CD4-positive, alpha-beta memory T cell (primary cell): ENCODE measurements at places on chromosomes 6 and 20. TPM values are rescaled to one million over a fixed set of nuclear protein-coding genes. Genes with fewer than 3 reads are reported as not detected.

Gene GRM1
- polyA plus RNA-seq = not detected

- no peak for DNase-seq
Observed at GRCh38 chr6:136334853-136335252, 45.2 kb upstream of the BCLAF1 start.

- no peak for DNase-seq
Observed at GRCh38 chr6:10487668-10488327, 33.4 kb upstream of the GCNT2 start.

Gene SYNGAP1
- not detected for polyA plus RNA-seq

DNA sequence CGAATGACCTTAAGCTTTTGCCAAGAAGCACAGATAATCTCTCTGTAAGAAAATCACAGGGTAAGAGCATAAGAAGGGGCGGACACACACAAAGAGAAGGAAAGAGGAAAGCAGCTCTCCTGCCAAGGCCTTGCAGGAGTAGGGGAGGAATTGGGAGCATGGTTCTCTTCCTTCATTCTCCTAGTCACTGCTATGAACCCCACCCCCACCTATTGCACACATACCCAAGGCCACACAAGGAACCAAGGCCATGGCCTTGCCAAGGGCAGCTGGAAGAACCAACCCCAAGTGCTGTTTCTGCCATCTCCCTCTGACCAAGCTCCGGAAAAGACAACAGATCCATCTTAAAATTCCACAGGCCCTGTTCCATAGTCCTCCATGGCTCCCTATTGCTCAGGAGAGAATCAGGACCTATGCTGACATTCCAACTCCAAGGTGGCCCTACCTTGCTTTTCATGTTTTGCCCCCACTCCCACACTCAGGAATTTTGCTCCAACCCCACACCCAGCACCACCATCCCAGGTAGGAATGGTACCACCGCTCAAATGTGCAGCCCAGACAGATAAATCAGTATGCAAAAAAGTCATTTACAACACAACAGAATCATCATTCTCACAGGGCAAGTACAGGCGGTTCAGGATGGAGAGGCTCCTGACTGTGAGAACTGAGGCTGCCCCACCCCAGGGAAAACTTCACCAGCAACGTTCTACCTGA lies 31.3 kb downstream of the TRAM2 start:
- no peak for DNase-seq
